ENCODE measurements at places on chromosomes 13 and 19.

GRCh38 chr13:48563626-48564025 lies 30.7 kb upstream of the RCBTB2 start:
- no peak for DNase-seq

GRCh38 chr13:53382008-53382407 lies 353.4 kb downstream of the OLFM4 start:
- DNase-seq, result no peak

DNA sequence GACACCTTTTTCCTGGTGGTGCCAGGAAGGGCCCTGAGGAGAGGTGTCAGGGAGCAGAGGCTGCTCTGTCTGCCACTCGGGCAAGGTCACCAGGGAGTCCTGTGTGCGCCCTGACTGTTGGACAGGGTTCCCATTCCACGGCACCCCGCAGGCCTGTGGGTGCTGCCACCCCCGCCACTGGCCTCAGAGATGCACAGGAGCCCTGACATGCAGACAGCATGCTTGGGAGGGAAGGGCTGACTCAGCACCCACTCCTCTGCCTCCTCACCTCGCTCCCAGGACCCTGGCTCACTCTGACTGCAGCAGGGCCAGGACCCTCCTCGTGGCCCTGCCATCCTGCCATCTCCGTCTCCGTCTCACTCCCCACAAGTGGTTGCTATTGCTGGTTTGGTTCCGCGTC lies 25.3 kb downstream of the MAU2 start:
- DNase-seq, result no peak

GRCh38 chr13:98022210-98022609 lies 68.7 kb downstream of the IPO5 start:
- DNase-seq, result no peak

GRCh38 chr19:10419646-10420443 lies 493 bp upstream of the PDE4A start:
- DNase-seq, result peak; percentile 42

- no peak for DNase-seq
Observed at GRCh38 chr19:16168465-16169081, 4.8 kb downstream of the CIB3 start.

DNA sequence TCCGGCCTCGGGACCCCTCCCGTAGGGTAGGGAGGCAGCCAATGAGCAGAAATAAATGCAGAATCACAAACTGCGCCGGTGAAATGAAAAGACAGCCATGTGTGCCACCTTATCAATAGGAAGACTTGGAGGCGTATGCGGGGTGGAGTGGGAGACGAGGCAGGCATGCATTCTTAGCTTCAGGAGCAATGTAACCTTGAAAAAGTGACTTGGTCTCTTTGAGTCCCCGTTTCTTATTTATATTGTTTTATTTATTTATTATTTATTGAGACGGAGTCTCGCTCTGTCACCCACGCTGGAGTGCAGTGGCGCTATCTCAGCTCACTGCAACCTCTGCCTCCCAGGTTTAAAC lies 16.0 kb downstream of the SSC5D start:
- DNase-seq, result no peak

GRCh38 chr19:2287585-2288337 lies 5.8 kb upstream of the PEAK3 start:
- no peak for DNase-seq

GRCh38 chr19:6590258-6590826 lies 608 bp downstream of the CD70 start:
- no peak for DNase-seq

GRCh38 chr13:20342311-20342710 lies 110.2 kb upstream of the GJB6 start:
- no peak for DNase-seq

DNA sequence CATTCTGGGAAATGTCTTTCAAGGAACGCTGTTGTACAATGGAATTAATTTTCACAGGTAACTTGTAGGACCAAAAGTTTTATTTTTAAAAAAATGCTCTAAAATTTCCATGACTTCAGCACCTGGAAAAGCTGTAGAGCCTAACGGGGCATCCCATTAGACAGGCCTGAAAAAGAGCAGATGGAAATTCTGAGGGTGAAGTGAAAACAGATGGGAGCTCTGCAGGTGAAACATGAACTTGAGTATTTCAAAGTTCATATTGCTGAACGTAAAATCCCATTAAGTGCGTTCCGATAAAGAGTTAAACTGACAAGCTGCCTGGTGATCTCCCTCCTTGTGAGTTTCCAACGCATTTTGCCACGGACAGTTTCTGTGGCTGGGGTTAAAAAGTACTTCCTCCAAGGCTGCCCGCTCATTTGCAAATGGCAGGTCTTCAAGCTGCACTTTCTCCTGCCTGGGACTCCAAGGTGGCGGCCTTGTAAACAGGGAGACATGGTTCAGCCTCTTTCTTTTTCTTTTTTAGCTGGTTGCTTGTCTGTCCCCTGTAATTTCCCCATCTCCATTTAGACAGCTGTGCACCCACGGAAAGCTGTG lies 450.4 kb downstream of the FGF9 start:
- no peak for DNase-seq

GRCh38 chr13:114177245-114178010 lies 1.6 kb upstream of the CFAP97D2 start:
- no peak for DNase-seq

GRCh38 chr19:44753932-44754749 lies 5.6 kb downstream of the BCL3 start:
- peak; percentile 72 for DNase-seq

DNA sequence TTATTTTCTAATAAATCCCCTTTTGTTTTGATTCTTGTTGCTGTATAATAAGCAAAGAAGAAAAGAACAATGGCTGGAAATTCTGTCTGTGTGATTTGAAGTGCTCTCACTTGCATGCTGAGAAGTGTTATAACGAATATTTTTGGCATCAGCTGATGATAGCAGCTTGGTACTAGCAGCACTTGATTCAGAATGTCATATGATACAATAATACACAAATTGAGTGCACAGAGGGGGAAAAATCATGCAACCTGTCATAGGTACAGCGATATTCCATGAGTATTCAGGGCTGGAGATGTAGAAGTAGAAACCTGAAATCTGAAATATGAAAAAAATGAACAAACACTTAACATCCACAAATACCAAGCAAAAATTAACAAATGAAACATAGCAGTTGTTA lies 108.1 kb downstream of the FGF14 start:
- no peak for DNase-seq

DNA sequence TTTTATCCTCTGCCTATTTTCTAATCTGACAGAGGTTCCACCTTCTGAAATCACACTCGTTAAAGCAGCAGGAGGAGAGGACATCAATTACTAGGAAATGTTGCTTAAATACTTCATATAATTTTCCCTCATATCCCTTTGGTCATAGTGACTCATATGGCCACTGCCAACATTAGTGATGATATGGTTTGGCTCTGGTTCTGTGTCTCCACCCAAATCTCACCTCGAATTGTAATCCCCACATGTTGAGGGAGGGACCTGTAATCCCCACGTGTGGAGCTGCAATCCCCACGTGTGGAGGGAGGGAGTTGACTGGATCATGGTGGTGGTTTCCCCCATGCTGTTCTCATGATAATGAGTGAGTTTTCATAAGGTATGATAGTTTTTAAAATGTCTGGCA lies 618.4 kb upstream of the SLITRK5 start:
- DNase-seq, result no peak

DNA sequence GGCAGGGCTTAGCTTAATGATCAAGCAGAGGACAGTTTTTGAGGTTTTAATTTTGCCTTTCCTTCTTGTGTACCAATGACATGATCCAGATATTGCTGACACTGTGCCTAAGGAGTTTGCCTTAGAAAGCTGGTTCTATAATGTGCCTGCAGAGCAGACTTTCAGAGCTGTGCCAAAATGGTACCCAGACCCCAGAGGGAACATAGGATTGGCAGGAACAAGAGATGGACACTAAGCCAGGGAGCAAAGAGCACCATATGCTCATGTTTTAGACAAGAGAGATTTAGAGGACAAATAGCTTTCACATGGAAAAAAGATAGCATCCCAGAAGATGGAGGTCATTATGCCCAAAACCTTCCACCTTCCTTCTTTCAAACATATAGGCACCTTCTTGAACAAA lies 1241.5 kb upstream of the SPRY2 start:
- no peak for DNase-seq

DNA sequence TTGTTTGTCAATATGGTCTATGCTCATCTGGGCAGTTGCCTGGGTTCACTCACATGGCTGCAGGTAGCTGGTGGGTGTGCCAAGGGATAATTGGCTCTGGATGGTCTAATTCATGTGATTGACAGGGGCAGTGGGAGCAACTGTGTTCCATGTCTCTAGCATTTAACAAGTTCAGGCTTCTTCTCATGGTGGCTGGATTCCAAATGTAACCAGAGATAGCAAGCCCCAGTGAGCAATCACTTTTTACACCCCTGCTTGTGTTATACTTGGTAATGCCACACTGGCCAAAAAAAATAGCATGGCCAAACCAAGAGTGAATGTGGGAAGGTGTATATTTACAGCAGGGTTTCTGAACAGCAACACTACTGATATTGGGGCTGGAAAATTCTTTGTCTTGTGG lies 89.6 kb upstream of the TNFSF11 start:
- no peak for DNase-seq

DNA sequence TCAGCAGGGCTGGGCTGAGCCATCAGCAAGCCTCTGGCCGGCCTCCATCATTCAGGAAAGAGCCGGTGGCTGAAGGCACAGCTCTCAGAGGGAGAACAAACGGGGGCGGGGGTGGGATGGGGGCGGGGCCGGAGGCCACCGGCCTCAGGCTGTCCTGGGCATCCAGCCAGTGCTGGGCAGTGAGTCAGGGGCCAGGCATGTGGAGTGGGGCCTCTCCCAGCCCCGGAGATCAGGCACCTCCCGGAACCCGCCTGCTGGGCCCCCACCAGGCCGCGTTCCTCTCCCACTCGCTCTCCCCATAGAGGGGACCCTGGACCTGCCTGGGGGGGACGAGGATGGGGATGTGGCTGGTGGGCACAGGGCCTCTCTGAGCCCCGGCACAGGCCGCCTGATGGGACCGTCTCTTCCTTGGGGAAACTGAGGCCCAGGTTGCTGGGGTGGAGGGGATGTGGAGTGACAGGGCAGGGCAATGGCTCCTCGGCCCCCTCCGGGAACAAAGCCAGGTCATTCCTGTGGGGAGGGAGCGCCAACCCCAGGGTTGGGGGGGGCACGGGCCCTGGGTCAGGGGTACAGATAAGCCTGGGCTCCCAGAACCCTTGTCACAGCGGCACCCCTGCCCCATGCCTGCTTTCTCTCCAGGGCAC lies 12.9 kb downstream of the SPC24 start:
- DNase-seq, result peak; percentile 76

DNA sequence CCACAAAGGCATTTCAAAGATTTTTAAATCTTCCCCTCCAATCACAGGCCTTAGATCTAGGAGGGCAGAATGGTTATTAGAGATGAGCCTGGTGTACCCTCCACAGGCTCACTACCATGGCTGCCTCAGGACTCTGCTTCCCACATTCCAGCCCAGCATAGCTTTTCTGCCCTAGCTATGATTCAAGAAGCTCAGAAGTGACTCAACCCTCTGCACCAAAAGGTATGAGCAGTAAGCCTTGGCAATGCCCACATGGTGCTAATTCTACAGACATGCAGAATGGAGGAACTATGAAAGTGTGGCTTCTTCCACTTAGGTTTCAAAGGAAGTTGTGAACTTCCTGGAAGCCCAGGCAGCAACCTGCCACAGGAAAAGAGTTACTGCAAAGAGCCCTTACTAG lies 786.2 kb downstream of the SLITRK6 start:
- no peak for DNase-seq

Data from brain pericyte (primary cell).